ENCODE measurements at places on chromosomes 11 and 22.

DNA sequence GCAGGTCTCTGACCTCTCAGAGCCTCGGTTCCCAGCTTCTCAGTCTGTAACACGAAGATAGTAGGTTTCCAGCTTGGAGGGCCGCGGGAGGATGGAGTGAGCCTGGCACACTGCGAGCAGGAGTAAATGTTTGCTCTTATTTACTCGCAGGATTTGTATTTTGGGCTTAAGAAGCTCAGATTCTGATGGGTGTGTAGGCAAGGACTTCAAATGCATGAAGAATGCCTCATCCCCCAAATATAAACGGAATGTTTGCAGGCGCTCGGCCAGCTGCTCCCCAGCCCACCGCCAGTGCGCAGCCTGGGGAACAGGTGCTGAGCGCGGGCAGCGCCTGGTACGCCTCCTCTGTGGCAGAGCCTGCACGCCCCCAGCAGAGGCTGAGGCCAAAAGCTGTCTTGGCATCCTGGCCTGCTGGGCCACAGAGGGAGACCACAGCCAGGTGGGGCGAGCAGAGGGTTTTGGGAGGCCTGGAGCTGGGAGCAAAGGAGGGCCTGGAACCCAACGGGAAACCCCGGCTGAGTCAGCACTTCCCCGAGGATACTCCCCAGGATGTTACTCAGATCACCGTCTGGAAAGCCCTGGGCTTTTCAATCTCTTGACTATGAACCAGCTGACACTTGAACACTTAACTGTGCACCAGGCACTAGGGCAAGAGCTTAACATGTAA is 9.4 kb downstream of the EHD1 start:
- no peak for DNase-seq

DNA sequence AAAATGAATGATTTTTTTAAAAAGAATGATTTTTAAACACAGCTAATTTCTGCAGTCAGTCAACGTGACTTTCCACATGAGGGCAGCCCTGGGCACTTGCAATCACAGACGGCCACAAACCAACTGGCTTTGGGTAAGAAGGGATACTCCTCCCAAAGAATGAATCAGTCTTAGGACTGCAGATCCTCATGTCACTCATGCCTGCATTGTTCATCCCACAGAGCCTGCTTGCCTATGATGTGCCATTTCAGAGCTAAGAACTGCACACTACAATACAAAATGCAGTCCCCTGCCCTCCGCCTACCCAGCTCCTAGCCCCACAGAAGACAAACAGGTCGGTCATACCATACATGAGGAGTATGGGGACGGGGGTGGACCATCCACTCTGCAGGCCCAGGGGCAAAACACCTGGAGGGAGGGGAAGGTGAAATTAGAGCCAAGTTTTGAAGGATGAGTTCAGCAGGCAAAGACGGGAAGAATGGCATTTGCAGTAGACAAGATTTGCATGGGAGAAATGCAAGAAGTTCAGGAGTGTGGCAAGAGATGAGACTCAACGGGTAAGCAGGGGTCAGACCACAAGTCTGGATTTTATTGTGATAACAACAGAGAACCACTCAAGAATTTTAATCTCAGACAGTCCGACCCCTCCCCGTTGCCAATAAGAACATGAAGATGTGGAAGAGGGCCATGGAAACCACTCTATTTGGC is 24.7 kb downstream of the PACSIN2 start:
- no peak for DNase-seq

GRCh38 chr11:9386901-9387300 is 2.4 kb downstream of the IPO7 start:
- no peak for DNase-seq

DNA sequence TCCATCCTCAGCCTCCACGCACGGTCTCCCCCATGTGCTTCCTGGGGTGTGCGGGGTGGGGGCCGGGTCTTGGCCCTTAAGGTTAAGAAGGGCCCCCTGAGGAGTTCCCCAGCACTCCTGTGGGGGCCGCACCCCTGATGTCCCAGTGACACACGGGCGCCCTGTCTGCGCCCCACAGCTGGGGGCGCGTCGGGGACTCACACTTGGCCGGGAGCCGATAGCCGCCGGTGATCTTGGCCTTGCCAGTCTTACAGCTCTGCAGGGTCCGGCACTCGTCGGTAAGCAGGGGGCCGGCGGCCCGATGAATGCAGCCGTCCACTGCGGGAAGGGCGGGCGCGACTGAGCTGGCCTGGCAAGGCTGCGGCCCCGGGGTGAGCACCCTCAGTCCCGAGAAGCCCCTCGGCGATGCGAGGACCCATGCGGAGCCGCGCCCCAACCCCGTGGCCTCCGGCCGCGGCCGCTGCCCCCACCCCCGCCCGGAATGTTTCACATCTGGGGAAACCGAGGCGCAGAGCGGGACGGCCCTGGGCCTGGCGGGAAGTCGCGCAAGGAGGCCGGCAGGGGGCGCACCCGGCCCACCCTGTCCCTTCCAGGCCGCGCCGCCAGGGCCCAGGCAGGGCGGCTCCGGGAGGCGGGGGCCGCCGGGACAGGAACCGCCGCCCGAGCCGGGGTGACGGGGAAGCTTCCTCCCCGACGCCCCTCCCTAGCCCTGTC is 13.9 kb downstream of the OTUB1 start:
- DNase-seq: peak; percentile 90

DNA sequence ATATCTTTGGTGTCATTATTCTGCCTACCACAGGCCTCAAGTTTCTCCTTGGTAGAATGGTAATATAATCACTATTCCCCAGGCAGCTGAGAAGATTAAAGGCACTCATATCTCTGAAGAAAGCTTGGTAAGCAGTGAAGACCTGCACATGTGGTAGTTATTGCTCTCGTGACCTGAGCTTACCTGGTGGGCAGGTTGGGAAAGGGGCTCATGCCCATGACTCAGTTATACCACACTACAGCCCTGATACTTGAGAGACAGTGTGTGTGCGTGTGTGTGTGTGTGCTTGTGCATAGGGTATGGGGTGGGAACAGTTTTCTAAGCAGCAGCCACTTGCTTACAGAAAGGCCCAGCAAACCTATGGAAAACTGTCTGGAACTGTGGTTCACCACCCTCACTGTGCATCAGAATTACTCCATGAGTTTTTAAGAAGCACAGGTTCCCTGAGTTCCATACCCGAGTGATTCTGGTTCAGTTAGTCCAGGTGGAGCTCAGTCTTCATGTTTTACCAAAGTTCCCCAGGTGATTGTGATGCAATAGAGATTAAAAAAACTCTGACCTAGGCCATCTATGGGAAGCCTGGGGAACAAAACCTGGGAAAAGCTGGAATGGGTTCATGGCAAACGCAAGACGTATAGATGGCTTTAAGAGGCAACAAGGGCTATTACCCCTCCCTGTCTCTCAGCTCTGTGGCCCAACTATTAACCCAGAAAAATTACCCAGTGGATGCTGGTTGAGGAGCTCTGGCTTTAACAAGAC is 79.0 kb upstream of the ZBED5 start:
- no peak for DNase-seq

DNA sequence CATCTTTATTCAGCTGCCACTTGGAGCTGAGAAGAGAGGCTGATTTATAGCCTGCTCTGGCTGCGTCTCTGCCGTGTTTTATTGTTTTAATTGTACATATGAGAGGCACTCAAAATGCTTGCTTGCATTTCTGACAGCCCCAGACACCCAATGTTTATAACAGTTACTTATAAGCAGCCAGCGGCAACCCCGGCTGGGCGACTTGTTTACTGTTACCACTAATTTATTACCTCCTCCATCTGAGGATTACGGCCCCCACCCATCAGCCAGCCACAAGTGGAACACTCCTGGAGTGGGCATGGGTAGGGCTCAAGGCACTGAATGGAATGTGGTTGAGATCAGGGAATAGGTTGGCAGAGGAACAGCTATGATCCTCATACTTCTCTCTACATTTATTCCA is 61.2 kb downstream of the CLPB start:
- no peak for DNase-seq

GRCh38 chr11:57425565-57426438 is 1.1 kb downstream of the SLC43A3 start:
- DNase-seq: peak; percentile 67
